ENCODE measurements at places on chromosomes 12 and 14. TPM values are rescaled to one million over a fixed set of nuclear protein-coding genes. Genes with fewer than 3 reads are reported as not detected.

FOXN3 gene
- total RNA-seq: 26.0 TPM

IFI27 gene
- 54.5 TPM for total RNA-seq

GRCh38 chr14:68519671-68520187 is 273.1 kb downstream of the ZFP36L1 start:
- DNase-seq: no peak

DNA sequence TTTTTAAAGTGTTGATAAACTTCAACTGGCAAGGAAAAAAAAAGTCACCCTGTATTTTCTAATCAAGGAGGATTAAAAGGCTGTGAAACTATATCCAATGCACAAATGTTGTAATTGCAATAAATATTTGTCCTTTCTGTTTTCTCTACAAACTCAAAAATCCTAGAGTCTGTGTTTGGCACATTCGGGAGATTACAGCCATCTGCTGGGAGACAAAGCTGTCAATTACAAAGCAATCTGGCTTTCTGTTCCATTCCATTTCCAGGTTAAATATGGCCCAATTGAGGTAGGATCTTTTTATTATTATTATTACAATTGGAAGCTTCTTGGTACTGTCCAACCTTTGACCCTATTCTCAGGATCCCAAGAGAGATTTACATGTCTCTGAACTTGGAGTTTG is 295.9 kb downstream of the DIO2 start:
- no peak for DNase-seq

DNA sequence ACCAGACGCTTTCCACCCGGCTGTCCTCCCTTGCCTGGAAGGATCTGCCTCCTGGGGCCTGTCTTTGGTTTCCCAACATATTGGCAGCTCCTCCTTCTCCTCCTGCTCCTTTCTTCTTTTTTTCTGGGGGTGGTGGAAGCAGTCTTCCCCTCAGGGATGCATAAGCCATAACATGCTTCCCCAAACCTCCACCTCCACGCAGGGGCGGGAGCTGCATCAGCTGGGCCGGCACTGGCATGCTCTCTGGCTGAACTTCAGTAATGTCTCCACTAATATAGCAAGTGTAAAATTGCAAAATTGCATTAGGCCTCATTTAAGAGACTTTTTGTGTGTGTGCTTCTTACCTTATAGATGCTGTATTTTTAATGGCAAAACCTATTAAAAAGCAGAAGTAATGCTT is 58.6 kb downstream of the GLT1D1 start:
- no peak for DNase-seq

GRCh38 chr12:58435647-58436046 is 484.7 kb downstream of the LRIG3 start:
- no peak for DNase-seq
